ENCODE measurements at places on chromosomes 2 and 18.

DNA sequence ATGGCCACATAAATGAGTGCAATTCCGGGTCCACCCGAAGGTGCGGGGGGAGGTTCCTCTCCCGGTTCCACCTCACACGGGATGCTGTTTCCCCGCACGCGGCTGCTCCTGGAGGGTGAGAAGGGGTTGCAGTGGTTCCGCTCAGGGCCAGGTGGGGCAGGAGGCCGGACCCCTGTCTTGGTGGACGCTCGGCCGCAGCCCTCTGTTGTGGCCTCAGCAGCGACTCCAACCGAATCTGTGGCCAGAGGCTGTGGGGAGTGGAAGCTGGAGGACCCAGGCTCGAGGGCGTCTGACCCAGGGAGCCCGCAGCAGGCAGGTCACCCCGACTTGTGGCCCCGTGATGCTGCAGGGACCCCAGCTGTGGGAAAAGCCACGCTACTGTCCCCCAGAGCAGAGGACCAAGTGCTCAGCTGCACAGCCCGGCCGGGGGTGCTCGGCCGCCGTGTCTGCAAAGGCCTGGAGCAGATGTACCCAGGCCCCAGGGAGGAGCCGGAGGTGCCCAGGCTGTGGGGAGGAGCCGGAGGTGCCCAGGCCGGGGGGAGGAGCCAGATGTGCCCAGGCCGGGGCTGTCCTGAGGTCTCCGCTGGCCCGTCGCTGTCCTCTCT is 83.9 kb downstream of the RTP5 start:
- DNase-seq, result no peak

- DNase-seq, result no peak
These were observed 148.7 kb downstream of the NDUFA10 start for GRCh38 chr2:239876271-239876947.

GRCh38 chr2:227871375-227871791 is at the start of gene DAW1:
TSS of gene DAW1 (plus strand) at chr2:227871631. CDS start at chr2:227871690, 59 bp downstream.
- peak; percentile 11 for DNase-seq

DNA sequence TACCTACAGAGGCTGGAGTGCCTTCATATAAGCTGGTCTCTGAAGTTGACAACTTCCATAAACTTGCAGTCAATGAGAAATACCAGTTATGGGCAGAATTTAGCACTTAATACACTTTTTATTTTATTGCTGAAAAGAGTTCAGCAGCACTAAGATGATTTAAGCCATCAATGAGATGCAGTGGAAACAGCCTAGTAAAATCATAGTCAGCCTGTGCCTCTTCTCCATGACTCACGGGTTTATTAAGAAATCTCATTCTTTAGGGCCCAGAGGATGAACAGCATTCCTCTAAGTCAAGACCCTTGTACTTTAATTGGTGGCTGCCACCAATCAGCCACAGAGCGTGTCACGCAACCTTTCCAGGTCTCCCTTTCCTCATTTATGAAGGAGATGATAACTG is 1357.9 kb upstream of the CELF4 start:
- no peak for DNase-seq

- no peak for DNase-seq
These were observed 7.8 kb downstream of the RNF144A start for GRCh38 chr2:6924924-6925409.

DNA sequence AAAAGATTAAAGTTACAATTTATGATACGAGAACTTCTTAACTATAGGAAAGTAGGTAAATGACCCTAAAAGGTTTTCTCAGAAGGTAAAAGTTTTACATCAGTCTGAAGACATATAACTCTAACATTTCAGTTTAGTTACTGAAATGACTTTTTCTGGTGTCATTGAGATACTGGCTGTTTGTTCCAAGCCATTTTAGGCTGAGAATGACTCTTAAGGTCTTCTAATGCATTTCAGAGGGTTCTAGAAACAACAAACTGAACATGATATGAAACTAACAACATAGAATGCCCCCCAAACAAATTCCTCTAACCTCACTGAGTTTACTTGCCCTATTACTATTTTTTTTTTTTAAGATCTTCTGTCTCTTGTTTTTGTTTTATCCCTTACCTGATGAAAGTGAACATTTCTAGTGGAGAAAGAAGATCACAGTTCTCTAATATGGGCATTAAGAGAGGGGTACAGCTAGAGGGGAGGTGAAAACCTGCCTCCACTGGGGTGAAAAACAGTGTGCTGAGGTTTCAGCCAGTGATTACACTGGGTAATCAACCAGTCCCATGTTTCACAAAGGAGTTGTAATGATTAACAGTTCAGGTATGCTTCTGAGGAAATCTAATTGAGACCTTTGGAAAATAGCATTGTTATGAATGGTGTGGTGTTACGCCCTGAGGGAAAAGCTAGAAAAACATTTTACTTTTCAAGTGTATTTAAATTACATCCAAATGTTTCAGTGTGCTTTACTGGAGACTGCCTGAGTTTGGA is 11.2 kb downstream of the NABP1 start:
- DNase-seq, result peak; percentile 70

DNA sequence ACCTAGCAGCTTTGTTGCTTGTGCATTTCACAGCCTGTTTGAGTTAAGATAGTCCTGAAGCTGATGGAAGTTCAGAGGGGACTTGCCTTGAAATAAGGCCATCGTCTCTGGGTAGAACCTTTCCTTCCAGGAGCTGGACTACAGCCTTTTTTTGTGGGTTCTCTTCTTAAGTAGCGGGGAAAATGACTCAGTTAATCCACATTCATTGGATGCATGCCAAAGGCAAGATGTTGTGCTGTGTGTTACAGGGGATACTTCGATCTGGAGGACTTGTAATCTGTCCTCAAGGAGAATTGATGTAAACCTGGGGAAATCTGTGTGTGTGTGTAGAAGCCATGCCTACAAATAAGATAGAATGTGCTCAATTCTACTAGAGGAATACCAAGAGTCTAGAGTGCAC is 46.8 kb downstream of the RPIA start:
- DNase-seq, result no peak

- DNase-seq, result peak; percentile 34
These were observed 166.0 kb upstream of the STK17B start for GRCh38 chr2:196337208-196337953.

GRCh38 chr2:241035818-241036396 is 37.5 kb downstream of the SNED1 start:
- no peak for DNase-seq

GRCh38 chr2:151465771-151466170 is 56.1 kb downstream of the RIF1 start:
- DNase-seq, result no peak

DNA sequence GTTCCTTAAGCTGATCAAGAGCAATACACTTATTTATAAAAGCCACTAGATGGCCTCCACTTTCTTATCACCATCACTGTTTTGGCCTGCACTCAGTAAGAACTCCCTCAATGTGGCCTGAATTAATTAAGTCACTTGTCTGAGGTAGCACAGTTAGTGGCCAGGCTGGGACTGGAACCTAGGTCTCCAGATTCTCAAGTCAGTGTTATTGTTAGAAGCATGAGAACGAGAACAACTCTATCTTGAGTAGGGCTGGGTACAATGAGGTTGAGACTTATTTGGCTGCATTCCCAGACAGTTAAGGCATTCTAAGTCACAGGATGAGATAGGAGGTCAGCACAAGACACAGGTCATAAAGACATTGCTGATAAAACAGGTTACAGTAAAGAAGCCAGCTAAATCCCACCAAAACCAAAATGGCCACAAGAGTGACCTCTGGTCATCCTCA is 115.8 kb downstream of the SS18 start:
- DNase-seq, result no peak

DNA sequence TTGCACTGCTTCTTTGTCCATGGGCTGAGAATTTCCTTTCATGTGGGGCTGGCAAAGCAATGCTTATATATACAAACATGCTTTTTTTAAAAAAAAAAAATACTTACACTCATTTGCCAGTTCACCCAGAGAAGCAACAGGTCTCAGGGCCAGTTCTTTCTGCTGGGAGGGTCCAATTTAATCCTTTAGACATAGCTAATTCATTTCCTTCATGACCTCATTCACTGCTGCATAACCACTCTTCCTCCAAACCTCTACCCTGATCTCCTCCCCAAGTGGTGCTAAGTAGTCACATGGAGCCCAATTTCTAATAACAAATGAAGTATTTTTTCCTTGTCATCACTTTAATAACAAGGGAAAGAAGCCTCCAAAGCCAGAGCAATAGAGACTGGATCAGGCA is 17.1 kb upstream of the TMEM178A start:
- DNase-seq, result no peak

- no peak for DNase-seq
These were observed 438.1 kb upstream of the FAM98A start for GRCh38 chr2:34037157-34037556.

- DNase-seq, result no peak
These were observed 55.0 kb upstream of the SERPINB2 start for GRCh38 chr18:63832470-63832869.

GRCh38 chr2:221270806-221271205 is 301.3 kb downstream of the EPHA4 start:
- no peak for DNase-seq

DNA sequence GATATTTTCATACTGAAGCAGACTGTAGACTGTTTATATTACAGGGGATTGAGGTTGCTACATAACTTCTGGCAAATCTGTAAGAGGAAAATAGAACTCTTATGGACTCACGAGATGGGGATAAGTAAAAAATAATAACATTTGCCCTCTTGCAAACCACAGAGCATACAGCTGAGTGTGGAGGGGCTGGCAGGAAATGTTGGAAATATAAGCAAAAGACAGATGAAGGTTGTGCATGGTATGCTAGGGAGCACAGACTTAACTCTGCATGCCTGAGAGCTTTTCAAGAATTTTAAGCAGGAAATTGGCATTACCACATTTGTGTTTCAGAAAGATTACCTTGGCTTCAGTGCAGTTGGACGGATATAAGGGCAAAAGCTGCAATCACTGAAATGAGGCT is 411.1 kb downstream of the RAD51AP2 start:
- DNase-seq, result no peak

- DNase-seq, result peak; percentile 56
These were observed at the start of gene SLC9A2 for GRCh38 chr2:102619414-102620319. TSS of gene SLC9A2 (plus strand) at chr2:102619553. CDS start at chr2:102619849, 296 bp downstream.

- peak; percentile 57 for DNase-seq
These were observed 92.5 kb downstream of the ZFP36L2 start for GRCh38 chr2:43133708-43134570.

DNA sequence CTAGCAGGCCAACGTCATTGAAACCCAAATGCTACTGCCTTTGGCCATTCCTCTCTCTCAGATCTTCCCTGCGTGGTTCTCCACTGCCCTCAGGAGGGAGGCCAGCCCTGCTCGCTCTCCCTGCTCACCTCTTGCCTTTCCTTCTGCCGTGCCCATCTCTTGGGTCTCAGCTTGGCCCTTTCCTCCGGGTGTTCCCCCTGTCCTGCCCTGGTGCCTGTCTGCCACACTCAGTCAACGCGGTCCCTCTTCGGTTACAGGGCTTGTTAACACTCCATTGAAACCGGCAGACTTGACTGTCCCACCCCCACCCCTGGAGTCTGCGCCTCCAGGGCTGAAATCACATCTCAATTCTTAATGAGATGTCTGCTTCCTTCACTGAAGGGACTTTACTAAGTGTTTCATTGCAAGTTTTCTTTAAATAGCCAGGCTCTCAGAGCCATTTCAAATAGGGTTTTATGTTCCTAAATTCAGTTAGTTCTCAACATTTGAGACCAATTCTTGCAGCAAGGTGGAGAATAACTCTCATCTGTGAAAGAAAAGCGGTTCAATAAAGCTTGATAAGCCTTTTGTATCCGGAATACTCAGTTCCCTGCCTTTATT is 237.6 kb downstream of the DYSF start:
- no peak for DNase-seq

DNA sequence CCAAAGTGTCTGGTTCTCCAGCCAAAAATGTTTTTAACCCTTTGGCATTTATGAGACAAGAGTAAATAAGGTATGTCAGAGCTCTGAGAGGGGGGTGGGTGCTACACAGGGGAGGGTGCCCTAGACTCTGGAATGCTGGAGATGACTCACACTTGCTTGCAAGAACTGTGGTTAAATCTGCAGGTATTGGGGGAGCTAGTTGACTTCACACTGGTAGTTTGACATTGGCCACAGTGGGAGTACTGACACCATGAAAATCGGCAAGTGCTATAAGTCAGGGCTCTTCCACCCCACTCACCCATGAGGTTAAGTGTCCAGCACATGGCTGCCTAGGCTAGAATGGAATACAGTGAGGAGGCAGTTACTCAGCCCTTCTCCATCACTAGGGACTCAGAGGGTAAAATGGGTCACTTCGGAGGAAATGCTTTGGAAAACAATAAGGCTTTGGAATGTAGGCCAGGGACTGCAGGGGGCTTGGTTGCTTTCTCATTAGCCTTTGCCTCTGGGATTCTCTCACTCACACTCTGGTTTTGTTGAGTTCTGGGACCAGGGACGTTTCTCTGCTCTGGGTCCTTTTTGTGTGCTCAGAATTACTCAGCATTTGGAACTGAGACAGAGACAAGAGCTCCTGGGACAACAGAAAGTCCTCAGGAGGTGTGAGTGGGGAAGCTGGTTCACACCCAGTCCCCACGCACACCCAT is 91.6 kb downstream of the ACKR3 start:
- DNase-seq, result peak; percentile 76

Measured in SW480 (cell line).